ENCODE measurements at places on chromosomes 4 and X.

DNA sequence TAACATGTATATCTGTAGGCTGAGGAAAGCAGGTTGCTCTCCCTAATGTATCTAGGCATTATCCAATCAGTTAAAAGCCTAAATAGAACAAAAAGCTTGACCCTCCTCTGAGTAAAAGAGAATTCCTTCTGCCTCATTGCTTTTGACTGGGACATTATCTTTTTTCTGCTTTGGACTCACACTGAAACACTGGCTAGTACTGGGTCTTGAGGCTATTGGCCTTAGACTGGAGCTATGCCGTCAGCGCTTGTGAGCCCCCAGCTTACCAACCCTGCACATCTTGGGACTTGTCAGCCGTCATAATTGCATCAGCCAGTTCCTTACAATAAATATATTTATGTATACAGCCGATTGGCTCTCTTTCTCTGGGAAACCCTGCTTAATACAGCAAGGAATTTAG is 206.8 kb upstream of the ARHGAP24 start:
- no peak for DNase-seq

DNA sequence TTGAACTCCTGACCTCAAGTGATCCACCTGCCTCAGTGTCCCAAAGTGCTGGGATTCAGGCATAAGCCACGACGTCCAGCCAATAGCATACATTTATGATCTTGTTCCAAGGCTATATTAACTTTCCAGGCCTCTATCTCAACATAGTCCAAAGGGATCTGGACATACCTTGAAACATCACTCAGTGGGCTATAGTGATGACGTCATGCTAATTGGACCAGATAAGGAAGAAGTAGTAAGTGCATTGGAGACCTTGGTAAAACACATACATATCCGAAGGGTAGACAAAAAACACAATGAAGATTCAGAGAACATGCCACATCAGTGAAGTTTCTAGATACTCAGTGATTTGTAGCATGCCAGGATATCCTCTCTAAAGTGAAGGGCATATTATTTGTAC is 37.4 kb upstream of the USP26 start:
- no peak for DNase-seq

- DNase-seq, result no peak
Observed at GRCh38 chr4:74449571-74450297, 4.8 kb downstream of the AREG start.

DNA sequence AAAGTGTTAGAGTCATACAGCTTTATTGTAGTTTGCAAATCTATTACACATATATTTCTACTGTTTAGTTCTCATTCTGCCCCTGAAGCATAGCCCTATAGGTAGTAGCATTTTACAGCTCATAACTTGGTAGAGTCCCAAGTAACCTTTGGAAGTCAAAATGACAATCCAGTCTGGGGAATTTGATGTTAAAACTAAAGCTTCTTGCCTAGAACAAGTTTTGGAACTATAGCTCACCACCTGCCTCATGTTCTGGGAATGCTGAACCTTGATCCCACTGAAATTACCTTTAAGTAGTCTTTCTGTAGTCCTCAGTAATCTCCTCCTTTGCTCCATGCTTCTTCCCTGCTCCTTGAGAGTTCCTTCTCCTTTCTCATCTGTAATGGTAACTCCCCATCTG is 8.4 kb downstream of the UGT8 start:
- no peak for DNase-seq

GRCh38 chr4:23279377-23279986 is 586.7 kb downstream of the GBA3 start:
- DNase-seq, result no peak

GRCh38 chr4:74886484-74886883 is 46.4 kb upstream of the PARM1 start:
- DNase-seq, result no peak

DNA sequence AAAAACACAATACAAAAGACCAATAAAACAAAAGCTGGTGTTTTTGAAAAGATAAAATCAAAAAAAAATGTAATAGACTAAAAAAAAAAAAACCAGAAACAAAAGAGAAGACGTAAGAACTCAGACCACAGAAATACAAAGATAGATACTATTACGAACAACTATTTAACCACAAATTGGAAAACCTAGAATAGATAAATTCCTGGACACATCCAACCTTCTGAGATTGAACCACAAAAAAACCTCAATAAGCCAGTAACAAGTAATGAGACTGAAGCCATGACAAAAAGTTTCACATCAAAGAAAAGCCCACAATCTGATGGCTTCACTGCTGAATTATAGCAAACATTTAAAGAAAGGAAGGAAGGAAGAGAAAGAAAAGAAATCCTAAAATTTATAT is 16.2 kb downstream of the RCHY1 start:
- DNase-seq, result no peak

DNA sequence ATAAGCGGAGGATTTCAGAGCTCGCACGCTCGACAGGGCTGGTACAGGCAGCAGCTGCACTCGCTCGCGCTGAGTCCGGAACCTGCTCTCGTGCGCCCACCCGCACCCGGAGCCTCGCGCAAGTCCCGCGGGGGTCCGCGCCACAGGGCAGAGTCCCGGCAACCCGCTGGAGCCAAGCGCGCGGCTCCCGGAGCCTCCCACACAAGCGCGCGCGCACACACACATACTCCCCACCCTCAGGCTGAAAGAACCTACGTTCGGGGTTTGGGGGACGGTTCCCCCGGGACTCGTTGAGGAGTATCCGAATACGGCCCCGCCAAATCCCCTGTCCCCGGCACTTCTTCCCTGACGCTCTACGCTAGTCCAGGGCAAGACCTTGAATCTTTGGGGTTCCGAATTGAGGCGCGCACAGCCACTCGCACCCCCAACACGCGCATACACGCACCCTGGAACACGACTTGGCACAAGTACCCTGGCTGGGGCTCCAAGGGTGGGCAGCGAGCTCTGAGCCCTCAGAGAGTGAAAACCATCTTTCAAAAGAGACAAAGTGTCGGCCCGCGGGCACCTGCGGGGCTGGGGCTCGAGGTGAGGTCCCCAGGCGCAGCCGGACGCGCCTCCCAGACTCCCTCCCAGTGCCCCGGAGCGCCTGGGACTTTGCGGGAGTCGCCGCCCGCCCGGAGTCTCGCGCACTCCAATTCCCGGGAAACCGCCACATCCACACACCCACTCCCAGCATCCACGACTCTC is 952 bp downstream of the ANOS1 start:
- DNase-seq, result no peak

DNA sequence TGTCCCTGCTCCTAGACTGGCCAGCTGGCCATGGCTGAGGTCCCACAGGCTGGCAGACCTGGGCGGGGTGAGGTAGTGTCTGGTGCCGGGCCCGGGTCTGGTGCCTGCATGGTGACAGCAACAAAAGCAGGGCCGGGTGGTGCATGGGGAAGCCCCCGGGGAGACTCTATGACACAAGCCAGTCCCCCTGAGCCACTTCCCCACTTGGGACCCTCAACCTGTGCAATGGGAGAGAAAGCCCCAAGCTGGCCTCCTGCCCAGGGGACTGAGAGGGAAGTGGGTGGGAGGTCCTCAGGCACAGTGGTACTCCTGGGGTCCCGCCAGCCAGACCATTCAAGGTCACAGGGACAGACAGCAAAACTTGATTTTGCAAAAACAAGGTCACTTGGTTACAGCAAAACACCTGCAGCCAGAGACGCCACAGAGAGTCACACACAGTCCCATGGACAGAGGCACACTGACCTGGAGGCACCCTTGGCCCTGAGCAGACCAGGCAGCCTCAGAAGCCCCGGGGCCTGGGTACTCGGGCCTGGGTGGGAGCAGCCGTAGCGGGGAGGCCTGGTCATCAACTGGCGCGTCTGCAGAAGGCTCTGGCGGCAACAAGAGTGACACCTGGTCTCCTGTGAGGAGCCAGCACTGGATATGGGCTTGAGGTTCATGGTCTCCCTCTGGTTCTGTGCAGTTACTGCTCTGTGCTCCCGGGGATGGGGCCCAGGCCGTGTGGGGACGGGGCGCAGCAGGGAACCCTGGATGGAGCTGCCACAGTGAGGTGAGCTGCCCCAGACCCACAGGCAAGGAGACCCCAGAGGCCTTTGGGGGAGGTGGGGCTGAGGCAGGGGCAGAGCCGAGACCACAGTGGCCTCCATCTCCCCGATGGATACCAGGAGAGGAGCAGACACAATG is 60.6 kb downstream of the HTRA3 start:
- DNase-seq, result no peak

DNA sequence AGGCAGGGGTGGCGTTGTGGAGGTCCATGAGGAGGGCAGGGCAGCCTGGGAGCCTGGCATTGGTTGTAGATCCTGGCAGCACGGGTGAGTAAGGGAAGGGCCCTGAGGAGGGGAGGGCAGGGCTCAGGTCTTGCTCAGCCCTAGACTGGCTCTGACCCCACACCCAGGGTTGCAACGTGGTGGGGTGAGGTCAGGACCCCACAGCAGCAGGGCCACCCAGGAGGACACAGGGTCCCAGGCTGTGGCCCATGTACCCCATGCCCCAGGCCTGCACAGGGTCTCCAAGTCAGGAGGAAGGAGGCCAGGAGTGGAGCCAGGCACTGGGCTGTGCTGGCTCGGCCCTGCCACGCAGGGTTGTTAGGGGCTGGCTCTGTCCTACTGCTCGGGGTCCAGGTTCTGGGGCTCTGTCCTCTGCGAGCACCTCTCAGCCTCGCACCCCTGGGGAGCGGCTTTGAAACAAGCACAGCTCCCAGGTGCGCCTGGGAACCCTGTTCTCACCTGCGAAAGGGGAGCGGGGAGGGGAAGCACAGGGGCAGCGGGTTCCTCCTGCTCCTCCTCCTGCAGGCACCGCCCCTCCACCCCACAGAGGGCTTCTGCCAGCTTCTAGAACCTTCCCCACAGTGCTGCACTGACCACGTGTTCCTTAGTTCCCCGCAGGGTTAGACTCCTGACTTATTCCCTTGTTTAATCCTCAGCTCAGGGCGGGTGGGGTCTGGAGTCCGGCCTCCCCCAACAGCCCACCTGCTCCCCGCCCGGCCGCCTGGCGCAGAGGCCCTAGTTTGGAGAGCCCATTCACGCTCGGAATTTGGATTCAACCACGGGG is 20.4 kb downstream of the MSANTD1 start:
- peak; percentile 33 for DNase-seq

All from activated CD8-positive, alpha-beta memory T cell treated with anti-CD3 and anti-CD28 coated beads for 24 hours (primary cell).